Memory B cell (primary cell): ENCODE measurements at places on chromosomes 3 and 15.

DNA sequence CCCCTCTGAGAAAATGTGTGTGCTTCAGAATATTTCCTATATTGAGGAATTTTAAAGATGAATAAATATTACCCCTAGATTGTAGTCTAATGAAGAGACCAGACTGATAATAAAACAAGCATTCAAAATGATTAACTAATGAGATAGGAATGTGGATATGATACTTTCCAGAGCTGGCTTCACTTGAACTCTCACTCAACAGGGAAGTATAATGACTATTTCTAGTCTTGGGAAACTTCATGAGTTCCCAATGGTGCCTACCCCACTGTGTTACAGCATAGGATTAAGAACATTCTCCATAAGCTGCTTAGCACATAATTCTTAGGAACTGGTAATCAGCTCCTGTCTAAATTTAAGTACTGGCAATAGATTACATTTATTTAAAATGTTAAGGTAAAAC, 261.5 kb upstream of the ZNF385D start:
- no peak overlapping the region for H3K4me3 ChIP-seq
- no peaks in the 10 kb centered on the region for H3K36me3 ChIP-seq
- DNase-seq: no peak
- H3K27me3 ChIP-seq: no peaks in the 10 kb centered on the region
- no peaks in the 10 kb centered on the region for H3K4me1 ChIP-seq
- H3K27ac ChIP-seq: no peak overlapping the region

GRCh38 chr3:25229586-25229985, 198.5 kb upstream of the RARB start:
- H3K4me3 ChIP-seq: no peak overlapping the region
- no peaks in the 10 kb centered on the region for H3K4me1 ChIP-seq
- no peaks in the 10 kb centered on the region for H3K36me3 ChIP-seq
- H3K27me3 ChIP-seq: no peaks in the 10 kb centered on the region
- DNase-seq: no peak

- H3K36me3 ChIP-seq: no peaks in the 10 kb centered on the region
- no peaks in the 10 kb centered on the region for H3K4me1 ChIP-seq
- H3K27me3 ChIP-seq: no peaks in the 10 kb centered on the region
- no peak overlapping the region for H3K27ac ChIP-seq
- DNase-seq: no peak
Observed at GRCh38 chr3:146813496-146813895, 208.3 kb upstream of the PLSCR5 start.

DNA sequence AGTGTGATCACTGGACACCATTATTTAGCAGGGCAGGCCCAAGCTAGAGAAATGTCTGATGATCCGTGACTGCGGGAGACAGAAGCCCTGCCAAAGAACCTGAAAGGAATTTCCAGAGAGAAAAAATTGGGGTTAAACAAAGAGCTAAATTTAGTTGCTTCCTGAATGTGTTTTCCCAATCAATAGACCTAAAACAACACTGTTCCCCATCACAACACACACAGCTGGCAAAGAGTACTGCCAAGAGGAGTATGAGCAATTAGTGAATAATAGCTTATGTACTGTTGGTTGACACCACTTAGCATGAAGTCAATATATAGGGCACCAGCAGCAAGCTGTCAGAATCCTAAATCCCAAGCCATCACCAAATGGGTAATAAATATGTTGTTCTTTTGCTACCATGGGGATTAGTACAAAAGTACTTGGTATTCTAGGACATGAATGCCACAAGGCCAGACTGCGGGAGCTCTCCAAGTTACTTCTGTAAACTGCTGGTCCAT, 35.7 kb downstream of the CLK3 start:
- no peak overlapping the region for H3K27ac ChIP-seq

DNA sequence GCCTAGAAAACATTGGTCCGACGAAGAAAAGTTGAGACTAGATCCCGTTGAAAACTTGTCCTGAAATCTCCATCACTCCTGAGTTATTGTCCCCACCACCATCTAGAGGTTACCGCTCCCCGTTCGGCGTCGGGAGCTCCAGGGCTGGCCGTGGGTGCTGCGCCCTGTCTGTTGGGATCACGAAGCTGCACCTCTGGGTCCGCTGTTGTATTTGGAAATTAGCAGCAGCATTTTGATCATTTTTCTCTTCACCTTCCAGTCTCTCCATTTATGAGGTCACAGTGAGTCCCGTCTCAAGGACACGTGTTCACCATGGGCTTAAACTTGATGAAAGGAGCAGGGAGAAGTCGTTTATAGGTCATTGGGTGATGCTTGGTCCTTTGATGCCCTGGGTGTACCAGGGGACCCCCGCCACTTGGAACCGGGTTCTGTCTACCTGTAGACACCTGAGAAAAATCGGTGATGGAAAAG, 565 bp downstream of the MANF start:
- H3K27me3 ChIP-seq: no peaks in the 10 kb centered on the region
- peak overlapping the region; percentile 88 for H3K27ac ChIP-seq
- DNase-seq: no peak
- peaks cover 11% of the 10 kb centered on the region for H3K36me3 ChIP-seq
- H3K4me3 ChIP-seq: peak overlapping the region; percentile 86

DNA sequence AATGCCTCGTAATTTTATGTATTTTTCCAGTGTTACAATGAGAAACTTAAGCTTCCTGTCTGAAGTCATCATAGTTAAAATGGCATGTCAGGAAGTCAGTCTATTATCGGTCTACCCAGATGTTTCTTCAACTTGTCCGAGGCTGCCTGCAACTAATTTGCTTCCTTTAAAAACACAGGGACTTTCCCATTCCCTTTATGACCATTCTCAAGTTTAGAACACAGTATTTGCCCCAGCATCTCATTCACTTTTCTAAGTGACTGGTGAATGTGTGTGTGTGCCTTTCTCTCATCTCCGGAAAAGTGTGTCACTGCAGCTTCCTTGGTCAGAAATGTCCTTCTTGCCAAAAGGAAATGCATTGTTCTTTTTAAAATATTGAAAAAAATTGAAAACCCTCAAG, 466.6 kb downstream of the RAP2B start:
- H3K4me1 ChIP-seq: peaks cover 5% of the 10 kb centered on the region
- H3K27ac ChIP-seq: no peak overlapping the region
- H3K36me3 ChIP-seq: no peaks in the 10 kb centered on the region
- peaks cover 7% of the 10 kb centered on the region for H3K27me3 ChIP-seq

- H3K27ac ChIP-seq: no peak overlapping the region
- H3K4me1 ChIP-seq: peaks cover 13% of the 10 kb centered on the region
- no peak overlapping the region for H3K4me3 ChIP-seq
- peaks cover 3% of the 10 kb centered on the region for H3K36me3 ChIP-seq
Observed at GRCh38 chr15:98800437-98801233, 152.3 kb downstream of the IGF1R start.

- H3K4me1 ChIP-seq: peaks cover 46% of the 10 kb centered on the region
- no peaks in the 10 kb centered on the region for H3K36me3 ChIP-seq
- peak overlapping the region; percentile 97 for H3K27ac ChIP-seq
- DNase-seq: peak; percentile 28
- H3K4me3 ChIP-seq: peak overlapping the region; percentile 97
- H3K27me3 ChIP-seq: no peaks in the 10 kb centered on the region
Observed at GRCh38 chr3:196288141-196288460, 575 bp upstream of the PCYT1A start.

- H3K4me1 ChIP-seq: no peaks in the 10 kb centered on the region
- no peaks in the 10 kb centered on the region for H3K27me3 ChIP-seq
- H3K27ac ChIP-seq: no peak overlapping the region
- no peak overlapping the region for H3K4me3 ChIP-seq
Observed at GRCh38 chr15:46595016-46595415, 960.2 kb downstream of the SQOR start.

- peaks cover 17% of the 10 kb centered on the region for H3K4me1 ChIP-seq
- peak overlapping the region; percentile 31 for H3K27ac ChIP-seq
Observed at GRCh38 chr3:196235452-196236122, 19.3 kb downstream of the SLC51A start.

DNA sequence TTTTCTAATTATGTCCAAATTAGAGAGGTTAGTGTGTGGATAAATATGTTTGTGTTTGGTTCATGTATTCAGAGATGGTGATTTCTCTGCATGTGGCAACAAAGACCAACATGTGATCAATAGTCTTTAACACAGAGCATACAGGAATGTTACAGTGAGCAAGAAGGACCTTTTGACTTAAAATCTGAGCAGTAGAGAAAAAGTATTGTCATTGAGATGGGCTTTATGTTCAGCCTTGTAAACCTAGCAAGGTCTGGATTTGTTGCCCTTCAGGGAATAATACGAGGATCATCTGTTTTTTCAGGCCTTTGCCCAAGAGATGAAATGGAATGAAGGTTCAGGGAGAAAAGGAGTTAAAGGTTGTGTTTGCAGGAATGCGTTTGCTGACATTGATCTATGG, 161.8 kb upstream of the NECTIN3 start:
- DNase-seq: no peak
- no peak overlapping the region for H3K4me3 ChIP-seq
- no peaks in the 10 kb centered on the region for H3K4me1 ChIP-seq
- H3K27ac ChIP-seq: no peak overlapping the region
- no peaks in the 10 kb centered on the region for H3K36me3 ChIP-seq
- no peaks in the 10 kb centered on the region for H3K27me3 ChIP-seq

GRCh38 chr3:264394-265156, 68.0 kb downstream of the CHL1 start:
- DNase-seq: no peak
- H3K4me3 ChIP-seq: no peak overlapping the region
- no peak overlapping the region for H3K27ac ChIP-seq
- H3K36me3 ChIP-seq: no peaks in the 10 kb centered on the region

GRCh38 chr15:60399931-60400330, 2.1 kb upstream of the ANXA2 start:
- H3K27ac ChIP-seq: no peak overlapping the region
- peaks cover 21% of the 10 kb centered on the region for H3K4me1 ChIP-seq
- H3K27me3 ChIP-seq: no peaks in the 10 kb centered on the region
- H3K36me3 ChIP-seq: no peaks in the 10 kb centered on the region
- no peak overlapping the region for H3K4me3 ChIP-seq

GRCh38 chr3:46573701-46574100, 7.6 kb upstream of the LRRC2 start:
- no peak overlapping the region for H3K4me3 ChIP-seq
- H3K27me3 ChIP-seq: peaks cover 4% of the 10 kb centered on the region
- no peak for DNase-seq

DNA sequence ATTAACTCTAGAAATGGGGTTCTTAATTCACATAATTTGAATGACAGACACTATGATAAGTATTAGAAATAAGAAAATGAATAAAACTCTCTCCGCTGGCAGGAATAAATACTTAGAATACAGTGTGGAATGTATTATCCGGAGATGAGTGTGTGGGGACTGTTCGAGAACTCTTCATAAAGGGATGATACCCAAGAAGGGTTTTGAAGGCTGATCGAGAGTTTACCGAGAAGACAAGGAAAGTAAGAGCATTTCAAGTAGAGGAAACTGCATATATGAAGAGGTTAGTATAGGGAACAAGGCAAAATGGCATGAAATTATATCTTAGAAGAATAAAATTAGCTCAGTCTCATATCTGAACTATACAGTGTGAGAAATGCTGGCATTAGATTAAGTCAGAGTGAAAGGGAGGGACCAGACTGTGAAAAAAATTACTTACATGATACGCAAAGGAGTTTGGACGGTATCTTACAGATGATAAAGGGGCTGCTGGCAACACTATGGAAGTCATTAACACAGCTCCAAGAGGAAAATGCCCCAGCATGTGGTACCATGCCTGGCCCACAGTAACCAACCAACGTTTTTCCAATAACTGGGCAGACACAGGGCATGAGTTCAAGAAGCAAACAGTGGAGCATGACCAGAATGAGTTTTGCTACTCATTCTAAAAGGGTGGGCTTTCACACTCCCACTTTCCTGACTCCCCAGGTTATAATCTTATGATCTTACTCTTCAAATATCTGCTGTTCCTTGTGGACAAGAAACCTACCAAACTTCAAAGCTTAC, 6.5 kb downstream of the DCBLD2 start:
- H3K27me3 ChIP-seq: peaks cover 6% of the 10 kb centered on the region
- no peak for DNase-seq
- H3K36me3 ChIP-seq: no peaks in the 10 kb centered on the region
- no peaks in the 10 kb centered on the region for H3K4me1 ChIP-seq

GRCh38 chr15:100738614-100739013, 136.2 kb downstream of the ASB7 start:
- H3K4me3 ChIP-seq: no peak overlapping the region
- no peaks in the 10 kb centered on the region for H3K36me3 ChIP-seq
- H3K4me1 ChIP-seq: no peaks in the 10 kb centered on the region
- DNase-seq: no peak

- H3K27me3 ChIP-seq: no peaks in the 10 kb centered on the region
- no peak overlapping the region for H3K27ac ChIP-seq
- no peak for DNase-seq
- H3K4me3 ChIP-seq: no peak overlapping the region
- H3K4me1 ChIP-seq: no peaks in the 10 kb centered on the region
Observed at GRCh38 chr15:42710662-42711061, 26.3 kb downstream of the CDAN1 start.

DNA sequence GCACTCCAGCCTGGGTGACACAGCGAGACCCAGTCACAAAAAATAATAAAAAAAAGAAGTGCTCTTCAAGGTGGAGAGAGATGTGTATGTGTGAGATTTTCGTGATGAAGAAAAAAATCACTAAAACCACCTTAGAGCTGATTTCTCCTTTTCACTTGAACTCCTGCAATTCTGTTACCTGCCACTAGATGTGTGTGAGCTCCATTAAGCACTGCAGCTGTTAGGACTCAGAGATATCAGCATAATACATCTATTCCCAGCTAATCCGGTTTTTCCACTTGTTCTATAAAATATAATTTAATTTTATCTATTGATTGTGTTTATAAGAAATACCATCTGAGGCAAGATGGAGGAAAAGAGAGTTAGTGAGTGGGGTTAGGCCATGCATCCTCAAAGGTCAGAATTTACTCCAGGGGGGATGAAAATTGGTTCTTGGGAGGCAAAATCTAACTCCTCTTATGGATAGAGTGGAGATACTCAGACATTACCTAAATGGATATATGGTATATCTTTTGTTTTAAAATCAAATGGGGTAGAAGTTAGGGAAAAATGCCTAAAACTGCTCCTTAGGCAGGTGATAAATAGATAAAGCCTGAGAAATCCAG, 152.7 kb downstream of the IL20RB start:
- H3K4me3 ChIP-seq: no peak overlapping the region
- no peak overlapping the region for H3K27ac ChIP-seq
- no peaks in the 10 kb centered on the region for H3K36me3 ChIP-seq
- no peaks in the 10 kb centered on the region for H3K4me1 ChIP-seq
- no peaks in the 10 kb centered on the region for H3K27me3 ChIP-seq

DNA sequence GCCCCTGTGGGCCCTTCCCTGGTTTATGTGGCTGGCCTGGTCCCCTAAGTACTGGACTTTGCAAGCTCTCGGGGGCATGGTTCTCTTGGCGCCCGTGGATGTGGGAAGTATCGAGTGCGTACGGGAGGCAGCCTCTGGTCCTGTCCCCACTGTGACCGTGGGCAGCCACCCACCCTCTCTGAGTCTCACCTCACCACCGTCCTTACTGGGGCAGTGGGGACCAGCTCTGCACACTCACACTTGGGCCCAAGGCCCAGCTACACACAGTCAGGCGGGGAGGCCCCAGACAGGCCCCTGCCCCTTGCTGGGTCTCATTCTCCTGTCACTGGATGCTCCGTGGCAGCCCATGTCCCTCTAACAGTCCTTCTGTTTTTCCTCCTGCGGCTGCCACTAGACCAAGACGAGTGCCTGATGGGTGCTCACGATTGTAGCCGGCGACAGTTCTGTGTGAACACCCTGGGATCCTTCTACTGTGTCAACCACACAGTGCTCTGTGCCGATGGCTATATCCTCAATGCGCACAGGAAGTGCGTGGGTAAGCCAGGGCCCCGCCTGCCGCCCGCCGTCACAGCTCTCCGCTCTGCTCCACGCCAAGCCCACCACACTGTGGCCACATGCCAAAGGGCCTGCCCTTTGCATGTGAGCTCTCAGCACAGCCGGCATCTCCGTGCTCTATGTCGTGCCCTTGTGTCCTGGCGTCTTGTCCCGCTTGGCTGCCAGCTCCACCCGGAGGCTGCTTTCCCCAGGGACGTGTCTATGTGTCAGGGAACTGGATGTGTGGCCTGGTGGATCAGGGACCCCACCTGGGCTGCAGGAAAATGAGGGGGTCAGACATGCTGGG, 72.7 kb downstream of the FBLN2 start:
- H3K36me3 ChIP-seq: peaks cover 8% of the 10 kb centered on the region
- peaks cover 7% of the 10 kb centered on the region for H3K27me3 ChIP-seq
- H3K4me3 ChIP-seq: no peak overlapping the region
